ENCODE measurements at places on chromosomes 12 and 14.

DNA sequence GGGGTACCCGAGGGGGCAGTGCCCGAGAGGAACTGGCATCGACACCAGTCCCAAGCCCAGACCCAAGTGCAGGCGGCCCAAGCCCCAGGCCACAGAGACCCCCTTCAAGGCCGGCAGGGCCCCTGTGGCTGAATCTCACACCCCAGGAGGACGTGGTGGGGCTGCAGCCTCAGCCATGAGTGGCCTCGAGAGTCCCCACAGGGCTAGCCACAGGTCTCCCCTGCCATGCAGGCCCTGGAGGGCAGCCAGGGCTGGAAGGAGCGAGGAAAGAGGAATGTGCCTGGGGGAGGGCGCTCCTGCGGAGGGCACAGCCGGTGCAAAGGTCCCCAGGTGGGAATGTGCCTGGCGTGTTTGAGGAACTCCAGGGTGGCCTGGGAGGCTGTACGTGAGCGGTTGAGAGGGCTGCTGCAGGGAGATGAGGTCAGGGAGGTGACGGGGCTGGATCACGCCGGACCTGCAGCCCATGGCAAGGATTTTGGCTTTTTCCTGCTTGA is 86.1 kb downstream of the NCOR2 start:
- DNase-seq: no peak

- DNase-seq: no peak
These were observed 52.1 kb downstream of the KICS2 start for GRCh38 chr12:64170024-64170423.

- DNase-seq: peak; percentile 74
These were observed 71.7 kb upstream of the RAP1B start for GRCh38 chr12:68538726-68539614.

DNA sequence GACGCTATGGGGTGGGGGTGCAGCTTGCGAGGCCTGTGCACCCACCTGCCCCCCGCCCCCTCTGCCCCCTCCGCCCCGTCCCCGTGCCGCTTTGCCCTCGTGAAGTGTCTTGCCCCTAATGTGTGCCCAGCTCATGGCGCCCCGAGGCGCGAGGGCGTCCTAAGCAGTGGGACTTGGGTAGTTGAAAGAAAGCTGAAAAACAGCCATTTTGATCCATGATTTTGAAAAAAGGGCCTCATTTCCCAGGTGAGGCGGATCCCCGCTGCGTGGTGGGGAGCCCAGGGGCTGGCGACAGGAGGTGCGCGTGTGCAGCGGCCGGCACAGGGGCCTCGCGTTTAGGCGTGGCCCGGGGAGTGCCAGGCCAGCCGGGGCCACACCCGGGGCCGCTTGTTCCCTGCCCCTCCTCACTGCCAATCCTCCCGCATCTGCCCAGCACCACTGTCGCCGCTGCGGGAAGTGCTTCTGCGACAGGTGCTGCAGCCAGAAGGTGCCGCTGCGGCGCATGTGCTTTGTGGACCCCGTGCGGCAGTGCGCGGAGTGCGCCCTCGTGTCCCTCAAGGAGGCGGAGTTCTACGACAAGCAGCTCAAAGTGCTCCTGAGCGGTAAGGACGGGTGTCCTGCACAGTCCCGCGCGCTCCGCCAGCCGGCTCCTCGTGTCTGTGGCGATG is 11.8 kb downstream of the ZFYVE21 start:
- DNase-seq: no peak

DNA sequence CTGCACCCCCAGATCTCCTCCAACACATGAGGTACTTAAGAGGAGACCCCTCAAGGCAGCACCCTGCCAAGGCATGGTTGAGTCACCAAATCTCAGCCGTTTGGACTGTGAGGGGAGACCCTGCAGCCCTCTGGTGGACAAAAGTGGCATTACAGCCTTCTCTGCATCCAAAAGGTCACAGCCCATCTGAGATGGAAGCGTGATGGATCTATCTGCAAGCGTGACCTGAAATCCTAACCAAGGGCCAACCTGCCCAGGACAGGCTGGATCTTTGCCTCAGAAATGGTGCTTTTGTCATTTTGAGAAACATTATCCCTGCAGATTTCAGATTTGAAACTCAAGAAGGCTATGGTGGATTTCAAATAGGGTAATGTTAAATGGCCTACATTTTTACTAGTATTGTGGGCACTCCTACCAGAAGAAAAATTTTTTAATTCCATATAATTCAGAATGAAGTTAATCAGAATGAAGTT is 23.7 kb upstream of the DHRS4 start:
- peak; percentile 61 for DNase-seq

- no peak for DNase-seq
These were observed 220.5 kb upstream of the TBX3 start for GRCh38 chr12:114904254-114905003.

- DNase-seq: no peak
These were observed 7.1 kb upstream of the CCDC184 start for GRCh38 chr12:48176417-48176751.

DNA sequence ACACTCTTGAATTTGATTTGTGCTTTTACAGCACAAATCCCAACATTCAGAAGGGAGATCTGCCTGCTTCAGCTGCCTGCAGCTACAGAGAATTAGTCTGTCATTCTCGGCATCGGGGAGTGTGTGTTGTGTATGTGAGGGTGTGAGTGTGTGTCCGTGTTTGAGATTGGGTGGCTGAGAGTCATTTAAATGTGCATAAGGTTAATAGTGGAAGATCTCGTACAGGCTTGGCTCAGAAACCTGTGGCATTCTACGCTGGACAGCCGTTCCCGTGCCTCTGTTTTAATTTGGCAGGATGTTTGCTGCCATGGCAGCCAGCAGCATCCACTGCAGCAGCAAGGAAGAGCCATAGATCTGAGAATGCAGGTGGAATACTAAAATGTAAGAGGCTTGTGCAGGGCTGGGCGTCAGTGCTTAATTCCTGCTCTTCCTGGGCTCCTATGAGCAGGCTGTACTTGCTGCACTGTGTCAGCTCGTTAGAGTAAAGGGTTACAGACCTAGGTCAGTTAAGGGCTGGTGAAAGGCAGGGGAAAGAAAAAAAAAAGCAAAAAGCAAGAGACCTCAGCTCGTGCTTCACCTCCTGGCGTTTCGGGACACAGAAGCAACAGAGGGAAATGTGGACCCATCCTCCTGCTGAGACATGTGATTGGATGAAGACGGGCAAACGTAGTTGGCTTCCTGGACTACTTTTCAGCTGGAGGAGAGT is 205.4 kb downstream of the NAV3 start:
- DNase-seq: no peak

GRCh38 chr12:110279566-110280375 is 1.3 kb upstream of the ATP2A2 start:
- DNase-seq: no peak

DNA sequence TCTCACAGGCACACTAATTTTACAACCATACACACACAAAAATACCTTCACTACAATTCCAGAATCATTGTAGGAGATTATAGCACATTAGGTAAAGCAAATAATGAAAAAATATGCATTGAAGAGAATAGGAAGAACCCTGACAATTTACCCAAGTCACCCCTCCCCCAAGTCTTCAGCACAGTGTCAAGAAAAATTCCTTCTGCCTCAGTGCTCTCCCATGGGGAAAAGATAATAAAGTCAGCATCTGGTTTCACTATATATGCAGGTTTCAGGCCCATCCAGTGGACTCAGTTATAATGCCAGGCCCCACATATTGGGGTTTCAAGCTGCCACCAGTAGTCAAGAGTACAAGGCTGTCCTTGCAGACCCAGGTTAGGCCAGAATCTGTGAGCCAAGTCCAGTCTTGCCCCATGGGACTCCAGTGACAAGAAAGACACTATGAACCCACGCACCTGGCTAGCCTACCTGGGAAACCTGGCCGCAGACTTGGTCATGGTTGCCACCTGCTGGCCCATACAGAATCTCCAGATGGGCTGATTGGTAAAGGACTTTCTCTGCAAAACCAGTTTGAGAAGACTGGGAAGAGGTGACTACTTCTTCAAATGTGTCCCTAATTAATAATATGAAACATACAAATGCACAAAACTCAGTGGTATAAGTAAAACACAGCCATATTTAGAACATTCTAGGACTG is 398.6 kb upstream of the FLRT2 start:
- no peak for DNase-seq
